Stimulated activated CD4-positive, alpha-beta T cell treated with anti-CD3 and anti-CD28 coated beads, Interleukin-1b, Interleukin-23, amount 100 ng/mL, for 1 hour (primary cell): ENCODE measurements at places on chromosomes 2 and 18.

DNA sequence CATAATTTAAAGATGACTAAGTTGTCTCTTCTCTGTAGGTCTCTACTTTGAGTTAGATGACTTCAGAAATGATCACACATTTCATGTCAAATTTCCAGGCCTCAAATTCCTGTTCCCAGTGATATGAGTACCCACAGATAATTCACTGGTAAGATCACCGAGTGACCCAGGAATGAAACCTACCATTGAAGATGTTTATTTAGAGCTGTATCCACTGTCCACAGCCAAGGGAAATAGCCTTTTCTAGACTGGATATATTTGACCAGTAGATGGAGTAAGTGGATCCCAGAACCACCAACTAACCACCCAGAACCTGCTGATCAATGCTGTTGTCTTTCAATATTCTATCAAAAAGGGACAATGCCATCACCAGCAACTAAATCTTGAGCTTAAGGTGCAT lies 238.8 kb downstream of the SLC8A1 start:
- DNase-seq, result no peak

DNA sequence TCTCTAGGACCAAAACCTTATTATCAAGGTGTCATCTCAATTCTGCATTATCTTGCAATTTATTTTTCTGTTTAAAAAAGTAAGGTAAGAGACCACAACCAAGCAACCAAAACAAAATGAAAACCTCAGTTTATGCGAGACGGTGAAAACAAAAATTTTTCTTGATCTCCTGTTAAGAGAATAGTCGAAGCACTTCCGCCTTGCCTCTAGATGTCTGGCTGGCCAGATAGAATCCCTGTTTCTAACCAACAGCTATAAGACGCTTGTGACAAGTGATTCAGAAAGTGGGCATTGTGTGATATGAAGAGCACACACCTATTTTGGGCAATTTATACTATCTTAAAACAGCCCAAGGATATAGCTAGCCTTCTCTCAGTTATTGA lies 51.2 kb downstream of the MGAT5 start:
- DNase-seq, result no peak

DNA sequence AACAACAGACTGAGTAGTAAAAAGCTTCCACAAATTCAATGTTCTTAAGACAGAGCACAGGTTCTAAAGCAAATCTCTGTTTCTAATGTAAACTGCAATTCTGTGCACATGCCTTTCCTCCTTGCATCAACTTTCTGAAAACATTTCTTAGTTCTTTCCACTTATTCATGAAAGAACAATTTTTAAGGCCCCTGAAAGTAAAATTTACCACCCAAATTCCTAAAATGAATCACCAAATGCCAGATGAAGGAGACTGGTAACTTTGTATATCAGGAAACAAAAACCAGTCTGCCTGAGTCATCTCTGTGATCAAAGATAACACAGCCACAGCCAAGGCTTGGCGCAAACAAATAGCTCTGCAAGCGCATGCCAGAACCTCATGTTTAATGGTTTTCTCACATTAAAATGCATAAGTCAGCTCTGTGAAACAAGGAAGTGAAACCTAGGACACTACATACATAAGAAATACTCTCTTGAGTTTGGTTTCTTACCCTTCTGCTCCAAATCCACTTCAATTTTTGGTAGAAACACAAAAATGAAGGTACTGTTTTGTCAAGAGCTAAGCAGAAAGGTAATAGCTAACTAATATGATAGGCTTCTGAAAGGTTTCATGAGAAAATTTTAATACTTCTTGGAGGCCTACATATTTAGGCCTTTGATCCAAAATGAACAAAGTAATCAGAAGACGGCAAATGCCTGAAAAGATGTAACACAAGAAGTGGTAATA lies 169.4 kb downstream of the THADA start:
- DNase-seq, result peak; percentile 9

DNA sequence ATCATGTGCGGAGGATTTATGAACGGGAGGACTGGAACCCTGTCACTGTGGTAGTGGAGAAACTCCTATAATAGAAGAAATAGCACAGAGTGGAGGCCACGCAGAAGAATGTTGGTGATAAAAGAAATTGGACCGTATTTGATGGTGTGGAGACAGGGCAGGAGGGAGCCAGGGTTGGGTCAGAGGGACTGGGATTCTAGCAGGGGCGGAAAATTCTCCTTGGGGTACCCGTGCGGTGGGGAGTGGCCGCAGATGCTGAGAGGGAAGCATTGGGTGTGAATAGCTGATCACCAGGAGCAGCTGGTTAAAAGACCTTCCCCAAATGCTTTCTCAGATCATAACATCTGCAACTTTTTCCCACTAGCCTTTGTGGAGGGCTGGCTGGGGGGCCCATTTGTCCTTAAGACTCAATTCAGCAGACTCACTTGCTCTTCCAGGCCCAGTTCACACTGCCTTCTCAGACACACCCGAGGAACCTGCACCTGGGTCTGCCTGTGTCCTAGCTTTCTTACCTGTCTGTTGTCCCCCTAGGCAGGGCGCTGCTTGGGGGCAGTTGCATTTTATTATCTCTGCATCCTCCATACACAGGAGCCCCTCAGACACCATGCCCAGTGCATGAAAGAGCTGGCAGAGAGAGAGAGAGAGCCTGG lies 7.1 kb downstream of the SH3BP4 start:
- no peak for DNase-seq

DNA sequence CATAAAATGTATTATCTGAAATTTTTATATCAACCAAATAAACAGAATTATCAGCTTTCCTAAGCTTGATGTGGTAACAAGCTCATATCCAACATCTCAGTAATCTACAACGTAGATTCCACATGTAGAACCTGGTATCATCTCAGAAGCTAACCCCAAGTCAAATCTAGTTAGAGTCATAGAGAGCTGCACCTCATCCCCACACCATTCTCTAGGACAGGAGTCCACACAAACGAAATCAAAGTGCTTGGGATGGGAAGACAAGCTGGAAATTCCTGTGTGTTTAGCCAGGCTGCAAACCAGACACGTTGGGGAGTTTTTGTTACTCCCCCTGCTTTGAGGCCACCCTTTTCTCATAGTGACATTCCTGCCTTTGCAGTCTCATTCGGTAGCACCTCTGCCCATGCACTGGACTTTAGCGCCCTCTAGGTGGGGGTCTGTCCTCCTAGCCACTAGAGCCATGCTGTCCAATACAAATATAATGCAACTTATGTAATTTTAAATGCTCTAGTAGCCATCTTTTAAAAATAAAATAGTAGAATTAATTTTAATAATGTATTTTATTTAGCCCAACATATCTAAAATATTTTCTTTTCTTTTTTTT lies 28.1 kb upstream of the SATB2 start:
- no peak for DNase-seq

DNA sequence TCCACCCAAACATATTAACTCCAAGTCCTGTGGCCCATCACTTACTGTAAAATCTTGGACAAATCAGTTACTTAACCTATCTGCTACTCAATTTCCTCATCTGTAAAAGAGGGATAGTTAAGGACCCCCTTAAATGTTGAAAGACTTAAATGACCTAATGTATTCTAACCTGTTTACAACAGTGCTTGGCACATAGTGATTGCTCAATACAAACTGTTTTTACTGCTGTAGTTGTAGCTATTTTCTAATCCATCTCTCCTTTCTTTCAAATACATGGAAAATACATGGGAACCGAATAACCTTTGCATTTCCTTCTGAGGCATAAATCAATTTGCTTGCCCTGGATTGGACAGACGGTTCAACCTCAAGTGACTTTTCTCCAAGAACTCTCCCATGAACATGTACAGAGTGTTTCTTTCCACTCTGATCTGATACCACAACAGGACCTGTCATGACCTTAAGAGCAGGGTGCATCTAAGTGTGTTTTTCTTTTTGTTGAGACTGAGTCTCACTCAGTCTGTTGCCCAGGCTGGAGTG lies 2.7 kb downstream of the LNPK start:
- no peak for DNase-seq

DNA sequence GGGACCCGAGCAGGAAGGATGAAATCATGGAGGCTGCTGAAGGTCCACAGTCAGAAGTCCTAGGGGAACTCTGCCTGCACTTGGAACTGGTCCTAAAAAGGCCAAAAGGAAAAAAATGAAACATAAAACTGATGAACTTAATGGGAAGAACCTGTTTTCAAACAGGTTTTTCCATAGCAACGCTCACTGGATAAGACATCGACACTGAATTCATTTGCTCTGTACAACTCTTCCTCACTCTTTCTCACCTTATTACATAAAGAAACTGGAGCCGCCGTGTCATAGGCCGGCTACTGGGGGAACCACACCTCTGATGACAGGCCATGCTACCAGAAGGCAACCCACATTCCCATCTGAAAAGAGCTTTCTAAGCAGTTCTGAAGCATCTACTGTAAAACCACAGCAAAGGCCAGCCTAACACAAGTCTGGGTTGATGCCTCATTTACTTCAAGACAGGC lies 83.6 kb downstream of the FARSB start:
- DNase-seq, result no peak

- DNase-seq, result no peak
Observed at GRCh38 chr2:239959059-239959971, 65.8 kb downstream of the NDUFA10 start.

DNA sequence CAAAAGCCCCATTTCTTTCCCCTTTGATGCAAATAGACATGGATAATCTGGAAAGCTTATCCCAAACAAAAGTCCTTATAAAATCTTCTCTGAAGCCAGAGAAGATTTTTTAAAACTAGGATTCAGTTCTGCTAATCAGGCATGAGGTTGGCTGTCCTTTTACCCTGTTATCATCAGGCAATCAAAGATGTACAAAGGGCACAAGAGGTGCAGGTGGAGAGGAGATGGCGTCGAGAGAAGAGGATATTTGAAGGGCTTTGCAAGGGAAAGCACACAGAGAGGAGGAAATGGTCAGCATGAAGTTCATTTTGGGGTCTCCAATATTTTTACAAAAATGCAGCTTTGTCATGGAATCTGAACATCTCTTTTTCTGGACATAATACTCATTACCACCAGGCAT lies 88.5 kb downstream of the KLF7 start:
- DNase-seq, result no peak

DNA sequence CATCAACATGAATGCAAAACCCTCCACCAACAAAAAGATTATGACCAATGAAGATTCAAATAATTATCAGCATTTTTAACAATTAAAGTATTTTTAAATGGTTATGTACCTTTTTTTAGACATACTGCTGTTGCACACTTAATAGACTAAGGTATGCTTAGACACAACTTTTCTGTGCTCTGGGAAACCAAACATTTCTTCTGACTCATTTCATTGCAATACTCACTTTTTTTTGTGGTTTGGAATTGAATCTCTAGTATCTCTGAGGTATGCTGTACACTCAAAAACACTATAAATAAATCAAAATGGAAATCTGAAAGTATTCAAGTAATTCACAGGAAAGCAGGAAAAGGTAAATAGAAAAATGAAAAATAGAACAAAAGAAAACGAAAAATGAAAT lies 247.9 kb upstream of the POU3F3 start:
- no peak for DNase-seq

- DNase-seq, result no peak
Observed at GRCh38 chr2:45168711-45169338, 159.6 kb upstream of the SIX2 start.

DNA sequence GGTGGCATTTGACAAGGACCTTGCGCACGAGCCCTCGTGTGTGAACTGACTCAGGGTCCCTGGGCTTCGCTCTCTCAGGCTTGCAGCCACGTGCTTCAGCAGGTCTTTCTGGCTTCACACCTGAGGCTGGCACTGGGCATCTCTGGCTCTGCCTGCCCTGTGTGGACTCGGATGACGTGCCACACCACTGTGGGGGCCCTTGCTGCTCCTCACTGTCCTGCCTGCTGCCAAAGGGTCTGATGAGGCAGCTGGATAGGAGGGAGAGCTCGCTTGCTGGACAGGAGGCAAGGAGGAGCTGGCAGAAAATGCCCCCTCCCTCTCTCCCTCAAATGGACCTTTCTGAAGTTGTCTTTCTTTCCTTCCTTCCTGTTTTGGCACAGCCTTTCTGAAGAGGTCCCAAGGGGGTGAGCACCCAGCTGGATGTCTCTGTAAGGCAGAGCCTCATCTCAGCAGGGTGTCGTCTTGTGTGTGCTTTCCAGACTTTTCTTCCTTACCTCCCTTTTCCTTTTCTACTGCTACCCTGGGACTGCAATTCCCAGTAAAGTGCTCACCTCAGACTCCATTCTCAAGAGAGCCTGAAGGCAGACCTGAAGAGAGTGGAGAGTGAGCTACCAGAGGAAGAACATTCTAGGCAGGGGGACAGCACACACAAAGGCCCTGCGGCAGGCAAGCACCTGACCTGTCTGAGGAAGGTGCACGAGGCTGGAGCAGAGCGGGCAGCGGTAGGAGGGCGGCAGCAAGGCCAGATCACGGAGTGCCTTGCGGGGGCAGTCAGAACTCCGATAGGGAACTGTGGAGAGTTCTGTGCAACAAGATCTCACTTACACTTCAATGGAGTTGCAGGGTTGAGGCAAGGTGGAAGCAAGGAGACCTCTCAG lies 5.3 kb downstream of the PER2 start:
- DNase-seq, result no peak

- DNase-seq, result no peak
Observed at GRCh38 chr2:2832657-2833056, 501.6 kb upstream of the MYT1L start.

- DNase-seq, result no peak
Observed at GRCh38 chr18:44719519-44720060, 38.9 kb downstream of the SETBP1 start.

DNA sequence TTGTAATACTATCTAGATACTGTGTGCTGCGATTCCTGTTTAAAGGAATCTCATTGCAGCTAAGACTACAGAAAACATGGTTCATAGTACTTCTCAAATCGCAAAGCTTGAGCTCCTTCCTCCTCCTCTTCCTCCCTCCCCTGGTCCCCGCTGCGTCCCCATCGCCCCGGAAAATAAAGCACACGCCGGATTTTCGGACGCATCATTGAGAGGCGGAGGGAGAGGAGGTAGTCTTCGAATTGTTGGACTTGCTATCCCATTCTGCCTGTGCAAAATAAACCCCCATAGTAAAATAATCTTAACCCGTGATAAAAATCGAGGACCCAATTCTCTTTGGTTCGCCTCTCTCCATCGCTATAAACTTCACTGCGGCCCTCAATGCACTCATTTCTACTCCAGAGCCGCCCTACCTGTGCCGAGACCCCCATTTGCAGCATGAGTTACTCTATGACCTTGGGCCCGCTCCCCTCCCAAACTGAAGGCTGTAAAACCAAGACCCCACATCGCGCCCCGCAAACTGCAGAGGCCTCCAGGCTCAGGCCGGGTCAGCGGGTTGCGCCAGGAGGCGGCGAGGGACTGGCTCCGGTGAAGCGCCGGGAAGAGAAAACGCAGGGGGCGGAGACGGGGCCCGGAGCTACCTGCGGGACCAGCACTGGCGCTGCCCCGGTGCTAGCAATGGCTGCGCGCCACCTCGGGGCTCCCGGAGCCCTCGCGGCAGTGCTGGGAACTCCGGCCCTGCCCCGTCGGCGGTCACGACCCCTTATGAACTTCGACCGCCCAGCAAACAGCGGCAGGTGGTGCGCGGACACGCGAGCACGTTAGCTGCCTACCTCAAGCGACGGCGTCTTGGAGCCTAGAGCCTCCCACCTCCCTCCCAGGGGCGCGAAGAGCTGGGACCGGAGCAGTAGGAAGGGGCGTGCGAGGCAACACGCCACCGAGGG lies 649 bp downstream of the ESCO1 start:
- no peak for DNase-seq

GRCh38 chr2:207561386-207562080 lies 31.8 kb downstream of the CREB1 start:
- no peak for DNase-seq
